Stimulated activated CD8-positive, alpha-beta memory T cell treated with anti-CD3 and anti-CD28 coated beads, Interleukin-7, amount 100 ng/mL, for 1 hour (primary cell): ENCODE measurements at places on chromosomes 3 and 15.

DNA sequence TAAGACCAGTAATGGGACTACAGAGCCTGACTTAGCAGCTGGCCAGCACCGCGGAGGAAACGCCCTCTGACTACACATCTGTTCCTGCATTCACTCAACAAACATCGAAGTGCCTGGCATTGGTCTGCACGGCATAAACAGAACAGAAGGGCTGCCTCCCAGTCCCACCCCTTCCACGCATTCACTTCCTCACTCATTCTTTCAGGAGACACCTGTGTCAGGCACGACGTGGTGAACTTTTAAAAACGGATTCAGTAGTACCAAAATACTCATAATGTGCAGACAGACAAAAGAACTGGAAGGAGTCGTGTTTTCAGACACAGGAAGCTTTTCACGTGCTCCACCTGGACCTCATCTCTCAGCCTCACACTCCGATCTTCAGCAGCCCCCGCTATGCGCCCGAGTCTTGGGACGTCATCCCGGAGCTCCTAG, 123.3 kb downstream of the XXYLT1 start:
- no peak for DNase-seq

- no peak for DNase-seq
These were observed 4.1 kb upstream of the TGM5 start for GRCh38 chr15:43270676-43271306.

- DNase-seq: no peak
These were observed 182.2 kb downstream of the UBE2E2 start for GRCh38 chr3:23385327-23385726.

DNA sequence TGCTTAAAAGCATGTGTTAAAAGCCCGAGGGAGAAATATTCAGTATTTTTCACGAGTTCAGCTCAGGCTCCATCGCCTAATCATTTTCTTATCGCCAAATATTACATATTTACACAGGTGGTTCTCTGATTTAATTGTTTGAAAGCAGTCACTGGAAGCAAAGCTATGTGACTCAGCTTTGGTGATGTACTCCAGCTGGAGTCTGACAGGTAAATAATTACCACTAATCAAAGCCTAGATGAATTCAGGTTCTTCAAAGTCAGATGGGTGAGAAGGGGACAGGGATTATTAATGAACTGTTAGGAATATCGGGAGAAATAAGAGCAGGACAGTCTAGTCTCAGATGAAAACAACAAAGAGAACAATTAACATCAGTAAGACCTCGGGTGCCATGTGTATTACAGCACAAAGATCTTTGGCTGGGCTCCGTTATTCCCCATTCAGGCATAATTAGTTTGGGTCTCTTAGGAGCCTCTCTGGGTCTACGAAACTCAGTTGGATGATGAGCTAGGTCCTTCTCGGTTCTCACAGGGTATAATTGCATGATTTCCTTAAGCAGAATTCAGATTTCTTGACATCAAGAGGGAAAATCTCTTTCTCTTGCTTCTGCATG, 331.7 kb upstream of the ADAMTS9 start:
- no peak for DNase-seq

DNA sequence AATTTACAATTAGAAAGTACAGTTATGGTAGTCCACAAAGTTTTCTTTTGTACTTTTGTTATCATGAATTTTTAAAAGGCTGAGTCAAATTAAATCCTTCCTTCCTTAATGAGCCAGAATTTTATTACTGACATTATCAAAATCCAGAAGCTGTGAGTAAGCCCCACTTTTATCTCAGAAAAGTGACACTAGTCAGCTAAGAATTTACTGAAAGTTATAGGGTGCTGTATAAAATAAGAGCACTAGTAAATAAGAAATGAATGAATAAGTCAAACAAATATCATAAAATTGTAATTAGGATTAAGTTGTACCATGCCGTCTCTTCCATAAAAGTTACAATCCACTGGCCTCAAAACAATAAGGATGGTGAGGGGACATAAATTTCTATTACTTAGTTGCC, 15.3 kb downstream of the PLOD2 start:
- DNase-seq: no peak

- DNase-seq: no peak
These were observed 50.2 kb downstream of the HERC2 start for GRCh38 chr15:28271697-28272260.

- DNase-seq: no peak
These were observed 17.0 kb upstream of the ANO10 start for GRCh38 chr3:43638594-43639447.

DNA sequence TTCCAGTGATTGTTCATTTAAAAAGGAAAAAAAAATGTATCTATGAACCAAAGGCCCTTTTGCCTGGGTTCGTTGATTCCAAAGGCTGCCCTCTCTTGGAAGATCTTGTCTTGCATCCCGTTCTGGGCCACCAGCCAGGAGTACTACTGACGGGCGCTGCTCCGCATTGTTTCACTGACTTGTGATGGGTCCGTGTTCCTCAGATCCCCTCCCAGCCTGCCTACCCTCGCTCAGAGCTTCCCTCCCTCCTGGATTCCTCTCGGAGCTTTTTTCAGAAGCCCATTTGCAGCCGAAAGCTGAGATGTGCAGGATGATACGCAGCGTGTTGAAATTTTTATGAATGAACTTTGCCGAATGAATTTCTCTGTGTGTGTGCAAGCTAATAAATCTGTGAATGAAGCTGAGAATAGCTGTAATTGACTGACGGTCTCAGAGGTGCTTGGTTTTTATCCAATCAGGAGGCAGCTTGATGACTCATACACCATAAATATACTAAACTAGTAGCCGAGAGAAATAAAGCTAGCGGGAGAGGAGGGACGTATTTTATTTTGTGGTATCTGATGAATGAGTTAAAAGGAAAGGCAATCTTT, at the start of gene SHC4:
TSS of gene SHC4 (minus strand) at position 396 of the 590 bp plus-strand sequence. CDS start 904 bp downstream, outside the sequence.
- no peak for DNase-seq
